NCI-H1694 (cell line): ENCODE measurements at places on chromosomes 2 and 18.

DNA sequence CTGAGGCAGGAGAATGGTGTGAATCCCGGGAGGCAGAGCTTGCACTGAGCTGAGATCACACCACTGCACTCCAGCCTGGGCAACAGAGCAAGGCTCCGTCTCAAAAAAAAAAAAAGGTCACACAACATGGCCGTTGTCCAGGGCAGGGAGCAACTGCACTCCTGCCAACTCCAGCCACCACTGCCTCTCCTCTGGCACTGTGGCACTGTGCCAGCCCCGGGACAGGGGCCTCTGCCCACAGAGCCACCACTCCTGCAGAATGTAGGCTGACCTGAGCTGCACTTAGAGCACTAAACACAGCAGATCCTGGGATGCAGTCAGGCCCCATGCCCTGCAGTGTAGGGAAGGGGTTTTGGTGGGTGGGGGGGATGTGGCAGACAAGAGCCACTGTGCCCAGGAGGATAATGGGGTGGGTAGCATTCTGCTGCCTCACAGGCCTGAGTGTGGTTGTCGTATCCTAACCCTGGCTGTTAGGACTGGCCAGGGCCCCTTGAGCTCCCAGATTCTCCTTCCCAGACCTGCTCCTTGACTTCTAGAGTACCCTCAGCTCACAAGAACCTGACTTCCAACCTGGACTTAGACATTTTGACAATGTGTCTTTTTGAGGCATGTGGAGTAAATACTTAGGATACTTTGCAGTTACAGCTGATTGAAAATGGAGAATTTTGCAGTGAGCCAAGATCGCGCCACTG lies 69.4 kb upstream of the SH3RF3 start:
- DNase-seq = no peak

DNA sequence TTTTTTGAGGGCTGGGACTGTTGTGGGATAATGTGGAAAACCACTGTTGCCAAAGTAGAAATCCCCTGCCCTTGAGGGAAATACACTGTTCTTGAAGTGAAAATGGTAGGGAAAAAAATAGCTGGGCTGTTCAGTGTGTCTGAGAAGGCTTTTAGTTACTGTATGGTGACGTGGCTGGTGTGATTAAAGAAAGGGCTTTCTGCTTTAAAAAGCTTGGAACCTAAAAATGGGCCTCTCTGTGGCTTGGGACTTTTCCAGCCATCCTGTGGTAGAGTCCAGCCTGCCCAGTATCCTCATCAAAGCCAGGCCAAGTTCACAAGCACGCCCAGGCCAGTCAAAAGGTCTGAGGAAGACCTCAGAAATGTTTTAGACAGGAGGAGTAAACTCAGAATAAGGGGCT lies 6.8 kb downstream of the MGAT5 start:
- DNase-seq = no peak

DNA sequence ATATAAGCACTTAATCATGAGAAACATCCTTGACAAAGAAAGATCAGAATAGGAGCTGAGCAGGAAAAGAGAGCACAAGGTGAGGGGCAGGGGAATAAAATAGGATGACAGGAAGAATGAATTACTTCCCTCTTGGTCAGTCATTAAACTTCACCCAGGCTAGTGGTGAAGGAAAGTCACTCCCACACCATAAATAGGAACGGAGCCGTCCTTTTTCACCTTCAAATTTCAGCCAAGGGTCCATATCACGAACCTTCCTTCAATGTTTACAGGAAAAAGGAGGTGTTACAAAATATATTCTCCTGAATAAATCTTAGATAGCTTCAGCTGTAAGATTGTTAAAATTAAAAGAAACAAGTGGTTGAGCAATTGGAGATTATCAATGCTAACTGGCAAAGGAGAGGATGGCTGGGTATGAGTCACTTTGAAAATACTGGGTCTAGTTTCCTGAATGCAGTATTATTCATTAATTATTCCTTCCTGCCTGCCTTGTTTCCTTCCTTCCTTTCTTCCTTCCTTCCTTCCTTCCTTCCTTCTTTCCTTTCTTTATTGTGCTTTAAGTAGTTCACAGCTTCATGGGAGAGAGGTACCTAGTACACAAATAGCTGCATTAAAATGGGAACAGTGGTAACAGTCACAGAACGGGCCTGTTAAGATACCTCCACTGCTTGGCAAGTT lies 292.3 kb upstream of the ID2 start:
- no peak for DNase-seq

GRCh38 chr2:227325839-227326195 lies 766 bp downstream of the MFF start:
- DNase-seq = no peak

- DNase-seq = no peak
Measured at GRCh38 chr2:118856330-118856977, 9.0 kb upstream of the EN1 start.

DNA sequence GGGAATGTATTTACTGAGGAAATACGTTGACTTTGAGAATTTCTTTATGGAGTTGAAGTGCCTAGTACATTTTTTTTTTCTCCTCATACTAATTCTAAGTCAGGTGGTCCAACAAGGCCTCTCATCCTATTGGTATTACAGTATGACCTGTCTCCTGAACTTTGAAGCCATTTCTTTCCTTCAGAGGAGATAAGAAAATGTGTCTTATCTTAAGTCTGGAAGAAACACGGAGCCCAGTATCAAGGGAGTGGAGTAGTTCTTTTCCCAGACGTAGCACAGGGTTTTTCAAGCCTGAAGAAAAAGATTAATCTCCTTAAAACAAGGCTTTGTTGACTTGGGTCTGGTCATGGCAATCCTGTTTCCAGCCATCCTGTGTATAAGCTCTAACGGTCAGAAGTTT lies 11.6 kb upstream of the CPS1 start:
- no peak for DNase-seq

DNA sequence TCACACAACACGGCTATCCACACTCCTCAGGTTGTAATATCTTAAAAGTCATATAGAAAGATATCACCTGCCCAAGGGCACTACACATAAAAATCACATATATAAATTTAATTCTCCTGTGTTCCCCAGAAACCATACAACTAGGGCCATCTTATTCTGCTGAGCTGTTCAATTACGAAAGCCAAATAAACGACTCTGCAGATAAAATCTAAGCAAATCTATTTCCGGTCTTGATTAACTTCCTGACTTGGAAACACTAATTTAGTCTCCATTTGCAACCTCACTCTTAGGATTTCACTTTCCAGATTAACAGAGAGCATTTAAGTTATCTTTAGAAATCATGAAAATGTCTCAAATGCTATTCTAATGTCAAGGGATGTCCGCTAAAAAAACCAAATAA lies 23.9 kb upstream of the STK17B start:
- no peak for DNase-seq

DNA sequence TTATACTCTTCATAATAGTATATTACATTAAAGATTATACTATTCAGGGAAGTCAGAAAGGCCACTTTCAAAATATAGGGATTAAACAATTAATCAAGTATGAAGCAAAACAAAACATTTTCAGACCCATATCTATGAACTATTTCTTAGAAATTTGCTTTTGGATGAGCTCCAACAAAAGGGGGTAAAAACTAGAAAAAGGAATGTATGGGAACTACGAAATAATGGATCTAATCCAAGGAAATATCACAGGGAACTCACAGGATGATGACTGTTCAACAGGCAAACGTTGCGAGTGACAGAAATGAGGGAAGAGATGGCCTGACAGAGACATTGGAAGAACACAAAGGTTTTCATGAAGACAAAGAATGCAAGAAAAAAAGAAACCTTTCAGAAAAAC lies 27.9 kb downstream of the G6PC2 start:
- DNase-seq = no peak

GRCh38 chr2:216606551-216607276 lies 26.5 kb upstream of the IGFBP2 start:
- no peak for DNase-seq

DNA sequence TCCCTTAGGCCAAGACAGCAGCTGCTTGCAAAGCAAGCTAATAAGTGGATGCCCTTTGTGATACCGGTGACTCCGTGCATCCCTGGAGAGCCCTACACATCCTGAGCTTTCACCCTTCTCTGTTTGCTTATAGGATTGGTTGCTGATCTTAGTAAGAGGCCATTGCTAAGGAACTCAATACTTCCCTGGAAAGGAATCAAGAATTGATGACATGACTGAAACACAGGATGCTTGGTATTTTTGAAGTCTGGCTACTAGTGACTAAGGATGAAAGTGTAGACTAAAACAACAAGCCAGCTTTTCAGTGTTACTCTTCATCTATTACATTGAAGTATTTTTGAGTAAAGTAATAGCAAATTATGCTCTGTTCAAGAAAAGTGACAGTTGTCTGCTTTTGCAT lies 123.0 kb upstream of the SERPINE2 start:
- DNase-seq = no peak
